ENCODE measurements at places on chromosomes 7 and 10.
A peak's percentile ranks its signal among the peaks of the same experiment; 100 is the strongest.

GRCh38 chr10:132164761-132165278 lies 21.9 kb upstream of the DPYSL4 start:
- DNase-seq = no peak

GRCh38 chr7:52352013-52352981 lies 683.1 kb upstream of the POM121L12 start:
- no peak for DNase-seq

DNA sequence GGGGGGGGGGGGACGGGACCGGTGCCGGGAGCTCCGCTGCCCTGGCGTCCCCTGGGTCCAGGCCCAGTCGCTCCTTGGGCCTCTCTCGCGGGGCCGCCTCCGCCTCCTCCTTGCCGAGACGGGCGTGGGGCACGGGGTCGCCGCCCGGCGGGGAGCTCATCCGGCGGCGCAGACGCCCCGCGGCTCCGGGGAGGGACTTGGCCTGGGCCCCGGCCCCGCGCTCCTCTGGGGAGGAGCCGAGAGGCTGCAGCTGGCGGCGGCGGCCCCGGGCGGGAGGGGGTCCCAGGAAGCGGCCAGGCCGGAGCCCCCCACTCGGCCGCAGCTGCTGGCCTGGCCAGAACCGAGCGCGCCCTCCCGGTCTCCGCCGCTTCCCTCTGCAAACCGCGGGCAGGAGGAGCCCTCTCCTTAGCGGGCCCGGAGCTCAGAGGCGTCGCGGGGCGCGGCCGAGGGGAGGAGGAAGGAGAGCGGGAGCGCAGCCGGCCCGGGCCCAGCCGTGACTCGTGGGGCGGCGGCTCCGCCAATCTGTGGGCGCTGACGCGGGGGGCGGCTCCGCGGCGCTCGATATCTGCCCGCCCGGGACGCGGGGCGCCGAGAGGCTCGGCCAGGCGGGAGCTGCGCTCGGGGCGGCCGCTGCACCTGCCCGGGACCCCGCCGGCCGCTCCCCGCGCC lies at the start of gene FAM20C:
Gene FAM20C (plus strand): TSS at position 591 of the 669 bp plus-strand sequence. CDS start 629 bp downstream, outside the sequence.
- peak; percentile 53 for DNase-seq

GRCh38 chr7:117188376-117188775 lies 134.5 kb downstream of the WNT2 start:
- DNase-seq = no peak

- no peak for DNase-seq
These were observed 143.0 kb upstream of the NPS start for GRCh38 chr10:127406018-127406550.
